ENCODE measurements at places on chromosomes 12 and 14.

DNA sequence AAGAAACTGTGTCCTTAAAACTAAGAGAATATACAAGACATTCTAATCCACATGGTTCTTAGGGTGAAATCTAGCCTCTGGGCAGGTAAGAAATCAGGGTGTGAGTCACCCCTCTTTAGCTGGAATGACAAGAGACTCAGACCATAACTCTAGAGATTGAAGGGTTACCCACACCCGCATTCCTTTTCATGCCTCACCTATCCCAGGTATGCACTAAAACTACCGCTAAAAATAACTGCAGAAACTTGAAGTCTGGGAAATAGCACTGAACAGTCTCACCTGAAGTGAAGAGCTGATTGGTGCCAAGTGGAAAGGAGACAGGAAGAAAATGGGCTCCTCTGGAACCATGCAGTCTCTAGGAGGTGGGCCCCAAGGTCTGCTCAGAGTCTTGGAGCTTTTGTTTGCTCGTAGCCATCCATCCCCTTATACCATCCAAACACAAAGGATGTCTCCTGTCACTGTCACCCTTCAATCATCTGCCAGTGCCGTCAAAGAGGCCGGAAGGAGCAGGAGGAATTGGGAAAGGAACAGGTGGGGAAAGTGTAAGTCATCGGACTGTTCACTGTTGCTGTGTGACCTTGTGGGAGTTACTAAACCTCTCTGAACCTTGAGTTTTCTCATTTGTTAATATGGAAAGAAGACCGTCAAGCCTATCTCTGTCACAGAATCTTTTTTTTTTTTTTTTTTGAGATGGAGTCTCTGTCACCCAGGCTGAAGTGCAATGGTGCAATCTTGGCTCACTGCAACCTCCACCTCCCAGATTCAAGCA lies 22.4 kb downstream of the DDX47 start:
- no peak for DNase-seq

- DNase-seq, result no peak
Observed at GRCh38 chr14:64878837-64879634, 671 bp downstream of the SPTB start.

- peak; percentile 74 for DNase-seq
Observed at GRCh38 chr14:69625299-69626131, 14.1 kb downstream of the SUSD6 start.

DNA sequence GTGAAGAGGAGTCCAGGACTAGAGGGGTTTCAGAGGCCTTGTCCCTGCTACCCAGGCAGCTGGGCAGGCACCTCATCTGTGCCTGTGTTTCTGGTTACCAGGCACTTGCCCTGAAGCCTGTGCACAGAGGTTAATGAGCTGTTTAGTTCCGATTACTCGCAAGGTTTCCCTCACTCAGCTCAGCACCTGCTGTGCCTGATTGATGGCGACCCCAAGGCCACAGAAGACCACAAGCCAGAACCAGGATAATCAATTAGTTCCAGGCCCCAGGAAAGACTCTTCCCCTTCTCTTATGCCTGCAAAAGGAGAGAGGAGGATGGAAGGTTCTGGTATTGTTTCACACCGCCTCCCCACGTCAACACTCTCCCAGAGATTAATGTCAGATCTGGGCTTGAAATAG lies 88.8 kb upstream of the NOS1 start:
- DNase-seq, result no peak

- DNase-seq, result no peak
Observed at GRCh38 chr12:106801167-106801708, 26.8 kb downstream of the RIC8B start.

GRCh38 chr14:103846543-103847450 lies 578 bp downstream of the PPP1R13B start:
- no peak for DNase-seq

- no peak for DNase-seq
Observed at GRCh38 chr12:52310622-52311284, 10.4 kb downstream of the KRT83 start.

DNA sequence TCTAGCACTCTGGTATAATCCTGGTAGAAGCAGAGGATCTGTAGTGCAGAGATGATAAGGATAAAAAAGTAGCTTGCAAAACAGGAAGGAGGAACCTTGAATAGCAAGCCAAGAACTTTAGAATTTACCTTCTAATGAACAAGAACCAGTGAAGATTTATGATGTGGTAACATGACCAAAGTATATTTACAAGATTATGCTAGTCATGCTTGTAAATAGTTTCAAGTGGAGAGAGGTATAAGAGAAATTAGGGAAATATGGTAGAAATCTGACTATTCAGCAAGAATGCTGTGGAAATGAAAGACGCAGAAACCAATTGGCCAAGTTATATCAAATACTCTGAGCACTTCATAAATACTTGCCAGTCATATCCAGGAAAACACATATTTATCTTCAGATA lies 47.8 kb downstream of the ERGIC2 start:
- no peak for DNase-seq

DNA sequence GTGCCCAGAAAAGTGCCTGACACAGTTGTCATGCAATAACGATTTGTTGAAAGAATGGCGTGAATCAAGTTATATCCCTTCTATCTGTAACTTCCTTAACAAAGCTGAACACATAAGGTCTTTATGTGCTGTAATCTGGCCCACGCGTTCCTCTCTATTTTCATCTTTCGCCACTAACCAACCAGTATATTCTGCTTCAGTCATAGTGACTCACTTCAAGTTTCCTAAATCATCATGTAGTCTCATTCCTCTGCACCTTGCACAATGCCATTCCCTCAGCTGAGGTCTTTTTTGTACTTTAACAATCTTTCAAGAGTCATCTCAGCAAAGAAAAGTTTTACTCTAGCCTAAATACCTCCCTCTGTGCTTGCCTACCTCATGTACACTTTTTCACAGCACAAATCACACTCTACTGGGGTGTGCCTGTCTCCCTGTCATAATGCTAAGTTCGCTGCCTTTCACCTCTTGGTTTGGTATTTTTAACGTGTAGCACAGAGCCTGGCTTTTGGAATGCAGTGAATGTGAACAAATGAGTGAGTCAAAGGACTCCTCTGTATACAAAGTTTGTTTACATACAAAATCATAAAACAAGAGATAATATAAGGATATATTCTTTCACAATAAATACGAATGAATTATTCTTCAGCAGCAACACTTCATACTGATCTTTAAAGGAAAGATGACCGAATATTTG lies 2.9 kb upstream of the CMAS start:
- no peak for DNase-seq

DNA sequence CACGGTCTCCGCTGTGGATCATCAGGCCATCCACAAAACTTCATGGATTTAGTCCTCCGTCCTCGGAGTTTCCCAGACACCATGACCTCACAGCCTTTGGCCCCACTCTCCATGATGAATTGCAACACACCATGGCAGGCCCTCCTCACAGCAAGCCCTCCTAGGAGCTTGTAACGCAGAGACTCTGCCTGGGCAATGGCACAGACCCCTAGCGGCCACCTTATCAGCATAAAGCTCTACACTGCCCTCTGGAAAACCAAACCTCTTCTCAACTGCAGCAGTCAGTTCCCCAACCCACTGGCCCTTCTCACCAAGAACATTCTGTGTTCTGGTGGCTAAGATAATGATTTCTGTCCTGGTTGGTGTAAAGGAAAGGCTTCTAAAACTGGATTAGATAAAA lies 238.4 kb upstream of the USP15 start:
- no peak for DNase-seq

DNA sequence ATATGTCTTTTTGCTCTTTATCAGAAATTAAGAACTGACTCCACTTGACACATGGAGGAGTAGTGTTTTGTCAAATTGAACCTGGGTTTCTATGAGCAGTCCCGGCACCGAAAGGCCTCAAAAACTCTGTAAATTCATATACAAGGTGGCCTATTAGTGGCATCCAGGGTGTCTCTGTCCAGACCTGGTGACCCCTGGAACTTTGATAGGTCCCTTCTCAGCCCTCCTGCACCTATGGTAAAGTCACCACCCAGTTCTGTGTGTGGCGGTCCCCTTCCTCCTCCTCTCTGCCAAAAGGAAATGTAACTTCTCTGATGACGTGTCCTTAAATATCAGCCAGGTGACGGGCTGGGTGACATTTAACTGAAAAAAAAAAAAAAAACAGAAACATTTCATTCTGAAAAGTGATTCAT lies 204.0 kb upstream of the FOXN3 start:
- peak; percentile 41 for DNase-seq

DNA sequence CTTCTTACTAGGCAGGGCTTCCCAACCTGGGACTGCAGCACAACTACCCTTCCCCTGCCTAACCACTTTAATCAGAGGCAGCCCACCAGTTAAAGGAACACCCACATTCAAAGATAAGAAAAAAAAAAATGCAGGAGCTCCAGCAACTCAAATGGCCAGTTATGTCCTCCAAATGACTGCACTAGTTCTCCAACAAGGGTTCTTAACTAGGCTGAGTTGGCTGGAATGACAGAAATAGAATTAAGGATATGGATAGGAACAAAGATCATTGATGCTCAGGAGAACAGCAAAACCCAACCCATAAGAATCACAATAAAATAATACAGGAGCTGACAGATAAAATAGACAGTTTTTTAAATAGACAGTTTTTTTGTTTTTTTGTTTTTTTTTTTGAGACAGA lies 154.2 kb downstream of the PLCZ1 start:
- DNase-seq, result no peak

DNA sequence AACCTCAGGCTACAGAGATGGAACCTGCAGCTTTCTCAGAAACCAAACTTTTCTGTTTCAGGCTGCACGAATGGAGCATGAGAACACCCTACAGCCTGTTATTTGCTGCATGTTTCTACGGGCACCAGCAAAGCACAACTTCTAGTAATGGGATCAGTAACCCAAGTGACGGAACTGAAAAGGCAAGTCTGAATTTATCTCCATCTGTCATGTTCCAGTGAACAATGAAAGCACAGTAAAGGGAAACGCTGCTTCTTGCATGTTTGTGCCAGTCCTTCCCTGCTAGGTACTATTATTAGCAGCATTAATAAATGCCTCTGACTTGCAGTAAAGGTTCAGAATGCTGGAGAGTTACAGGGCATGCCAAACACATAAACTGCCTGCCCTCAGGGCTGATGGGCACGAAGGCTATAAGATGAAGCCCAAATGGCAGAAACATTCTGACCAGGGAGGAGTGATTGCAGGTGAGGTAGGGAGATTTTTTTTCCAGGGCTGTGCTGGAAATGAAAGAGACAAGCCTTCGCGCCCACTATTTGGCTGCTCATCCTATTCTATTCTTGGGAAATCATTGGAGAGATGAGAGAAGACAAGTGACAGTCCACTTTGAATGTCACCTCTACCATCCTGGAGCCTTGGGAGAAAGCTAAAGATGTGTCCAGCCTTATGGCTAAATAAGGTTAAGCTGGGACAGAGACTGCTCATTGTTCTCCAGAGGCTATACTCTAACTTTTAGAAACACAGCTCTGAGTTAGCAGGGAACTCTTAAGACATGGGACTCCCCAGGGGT lies 100.4 kb upstream of the PLXNC1 start:
- DNase-seq, result no peak

DNA sequence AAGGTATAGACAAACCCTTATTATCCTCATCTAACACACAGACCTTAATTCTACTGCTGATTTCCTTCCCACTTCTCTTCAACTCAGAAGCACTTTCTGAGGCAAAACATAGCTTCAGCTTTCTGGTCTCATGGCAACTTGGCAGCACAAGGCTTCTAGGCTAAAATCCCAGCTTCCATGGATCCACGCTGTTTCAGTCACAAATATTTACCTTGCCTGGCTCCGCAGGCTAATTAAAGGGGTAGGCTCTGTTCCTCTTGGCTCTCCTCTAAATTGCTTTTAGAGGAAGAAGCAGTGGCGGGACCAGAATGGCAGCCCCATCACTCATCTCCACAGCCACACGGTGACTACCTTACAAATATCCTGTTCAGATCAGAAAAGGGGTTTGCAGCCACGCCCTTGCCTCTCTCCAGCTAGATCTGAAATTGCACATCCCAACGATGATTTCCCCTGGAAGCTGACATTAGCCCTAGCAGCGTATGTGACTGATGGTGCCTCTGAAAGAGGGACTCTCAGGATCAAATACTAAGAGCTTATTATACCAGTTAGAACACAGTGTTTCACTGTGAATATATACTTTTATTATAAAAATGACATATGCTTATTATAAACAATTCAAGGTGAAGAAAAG lies 221.5 kb upstream of the NUDT4 start:
- no peak for DNase-seq

DNA sequence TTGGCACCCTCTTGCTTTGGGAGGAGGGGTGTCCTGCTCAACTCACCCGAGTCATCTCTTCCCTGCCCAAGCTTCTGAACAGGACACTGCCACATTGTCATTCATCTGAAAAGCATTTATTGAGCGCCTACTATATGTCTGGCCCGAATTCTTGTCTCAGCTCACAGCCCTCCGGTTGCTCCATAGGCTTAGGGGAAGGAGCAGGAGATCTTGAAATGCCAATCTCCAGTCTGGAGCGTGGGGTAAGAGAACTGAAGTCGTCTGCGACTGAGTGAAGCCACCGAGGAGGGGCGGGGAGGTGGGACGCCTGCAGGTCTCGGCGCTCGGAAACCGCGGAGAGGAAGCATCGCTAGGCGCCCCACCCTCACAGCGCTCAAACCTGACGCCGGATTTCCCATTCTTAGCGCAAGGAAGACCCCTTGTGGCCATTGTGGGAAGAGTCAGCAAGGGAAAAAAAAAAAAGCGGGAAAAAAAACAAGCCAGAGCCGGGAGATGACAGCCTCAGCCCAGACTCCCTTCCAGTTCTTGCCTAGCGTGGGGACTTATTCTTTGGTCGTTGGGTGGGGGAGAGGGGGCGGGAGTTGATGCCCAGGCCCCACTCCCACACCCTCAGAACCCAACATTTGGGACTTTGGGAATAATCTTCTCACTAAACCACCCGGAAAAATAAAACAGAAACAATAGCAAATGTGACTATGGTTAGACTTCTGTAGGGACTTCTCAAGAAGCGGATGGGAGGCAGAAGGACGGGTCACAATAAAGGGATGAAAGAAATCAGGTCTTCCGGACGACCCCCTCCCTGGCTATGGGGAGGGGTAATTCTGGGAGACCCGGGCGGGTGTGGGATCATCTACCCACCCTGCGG lies 28.2 kb upstream of the SMUG1 start:
- peak; percentile 72 for DNase-seq

GRCh38 chr12:100168562-100168961 lies 25.9 kb upstream of the BLTP3B start:
- DNase-seq, result no peak

- no peak for DNase-seq
Observed at GRCh38 chr12:128163086-128163485, 103.9 kb upstream of the TMEM132C start.

All from activated CD4-positive, alpha-beta T cell treated with anti-CD3 and anti-CD28 coated beads, Interleukin-2, amount 50 U/mL, for 4 hours (primary cell).